ENCODE measurements at places on chromosomes 12 and 14. TPM values are rescaled to one million over a fixed set of nuclear protein-coding genes. Genes with fewer than 3 reads are reported as not detected.

- H3K4me1 ChIP-seq = peaks cover 2% of the 10 kb centered on the region
- DNase-seq = no peak
- no peak overlapping the region for H3K27ac ChIP-seq
- H3K27me3 ChIP-seq = peaks cover 8% of the 10 kb centered on the region
These were observed 582.6 kb upstream of the ATP2B1 start for GRCh38 chr12:90290980-90291975.

The CLEC9A gene
- not detected for total RNA-seq

DNA sequence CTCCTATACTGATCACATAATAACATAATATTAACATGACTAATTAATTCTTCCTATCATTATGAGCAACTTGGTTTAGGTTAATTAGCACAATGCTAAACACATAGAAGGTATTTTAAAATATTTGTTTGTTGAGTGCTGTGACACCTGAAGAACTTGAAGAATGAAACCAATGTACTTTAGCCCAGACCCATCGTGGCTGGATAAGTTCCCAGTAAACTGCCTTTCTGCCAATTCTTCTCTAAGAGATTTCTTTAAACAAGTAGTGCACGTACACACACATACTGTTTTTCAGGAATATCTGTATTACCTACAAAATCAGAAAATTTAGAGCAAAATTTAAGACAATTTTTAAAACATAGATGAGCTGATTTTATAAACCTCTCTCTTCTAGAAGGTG, 207.4 kb upstream of the SSTR1 start:
- no peaks in the 10 kb centered on the region for H3K4me1 ChIP-seq
- no peak overlapping the region for H3K27ac ChIP-seq
- no peaks in the 10 kb centered on the region for H3K36me3 ChIP-seq
- no peaks in the 10 kb centered on the region for H3K27me3 ChIP-seq
- no peak for DNase-seq

The PA2G4 gene
- total RNA-seq = 243 TPM

- H3K27ac ChIP-seq = no peak overlapping the region
- H3K27me3 ChIP-seq = no peaks in the 10 kb centered on the region
- peaks cover 70% of the 10 kb centered on the region for H3K36me3 ChIP-seq
These were observed 30.3 kb downstream of the DICER1 start for GRCh38 chr14:95126906-95127530.

DNA sequence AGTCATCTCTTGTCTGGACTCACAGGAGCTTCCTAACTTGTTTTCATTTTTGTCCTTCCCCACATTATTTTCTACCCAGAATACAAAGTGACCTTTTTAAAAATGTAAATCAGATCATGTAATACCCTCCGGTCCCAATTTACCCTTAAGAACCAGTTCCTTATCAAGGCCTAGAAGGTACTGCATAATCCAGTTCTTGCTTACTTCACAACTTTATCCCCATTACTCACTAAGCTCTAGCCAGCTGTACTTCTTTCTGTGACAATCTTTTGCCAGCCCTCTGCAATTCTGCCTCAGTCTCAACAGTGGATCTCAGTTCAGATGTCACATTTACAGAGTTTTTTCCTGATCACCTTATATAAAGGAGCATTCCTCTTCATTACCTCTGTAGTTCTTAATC, 11.6 kb downstream of the RAP1B start:
- no peak overlapping the region for H3K4me3 ChIP-seq
- no peak overlapping the region for H3K27ac ChIP-seq
- H3K36me3 ChIP-seq = peaks cover 90% of the 10 kb centered on the region
- DNase-seq = no peak

The OLR1 gene
- total RNA-seq = not detected

DNA sequence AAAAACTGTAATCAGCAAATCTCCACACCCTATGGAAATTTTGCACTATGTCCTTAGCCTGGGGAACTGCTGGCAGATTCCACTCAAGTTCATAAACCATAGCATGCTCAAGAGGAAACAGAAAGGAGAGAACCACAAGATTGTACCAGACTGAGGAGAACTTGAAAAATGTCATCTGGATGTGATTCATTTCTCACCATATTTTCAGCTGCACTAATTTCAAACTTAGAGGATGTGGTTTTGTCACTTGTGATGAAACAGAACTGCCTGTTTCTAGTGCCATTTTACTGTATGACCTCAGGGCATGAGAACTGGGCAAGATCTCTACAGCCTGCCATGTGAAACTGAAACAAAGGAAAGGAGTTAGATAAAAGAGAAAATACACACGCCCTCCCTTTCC, 1493.1 kb upstream of the FLRT2 start:
- peaks cover 7% of the 10 kb centered on the region for H3K4me1 ChIP-seq
- H3K27ac ChIP-seq = no peak overlapping the region
- H3K4me3 ChIP-seq = no peak overlapping the region
- no peaks in the 10 kb centered on the region for H3K27me3 ChIP-seq

DNA sequence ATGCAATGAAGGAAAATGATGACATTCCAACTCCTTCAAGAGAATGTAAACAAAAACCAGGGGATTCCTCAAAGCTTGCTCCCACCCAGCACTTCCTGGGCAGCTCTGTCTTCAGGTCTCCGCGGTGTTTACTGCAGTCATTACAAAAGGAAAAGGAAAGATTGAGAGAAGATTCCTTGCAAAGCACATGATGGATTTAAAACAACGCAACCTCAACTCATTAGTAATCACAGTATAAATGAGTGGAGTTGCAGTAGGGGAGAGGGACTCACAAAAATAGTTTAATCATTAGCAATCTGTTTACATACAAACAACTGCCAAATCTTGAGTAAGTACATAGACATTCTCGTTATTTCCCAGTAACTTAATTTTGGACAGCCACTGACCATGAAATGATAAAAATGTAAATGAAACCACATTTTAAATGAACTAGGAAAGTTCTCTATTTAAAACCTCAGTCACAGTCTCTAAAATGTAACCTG, 49.7 kb upstream of the OVCH1 start:
- H3K36me3 ChIP-seq = no peaks in the 10 kb centered on the region
- H3K4me3 ChIP-seq = no peak overlapping the region
- H3K27ac ChIP-seq = no peak overlapping the region
- DNase-seq = no peak

DNA sequence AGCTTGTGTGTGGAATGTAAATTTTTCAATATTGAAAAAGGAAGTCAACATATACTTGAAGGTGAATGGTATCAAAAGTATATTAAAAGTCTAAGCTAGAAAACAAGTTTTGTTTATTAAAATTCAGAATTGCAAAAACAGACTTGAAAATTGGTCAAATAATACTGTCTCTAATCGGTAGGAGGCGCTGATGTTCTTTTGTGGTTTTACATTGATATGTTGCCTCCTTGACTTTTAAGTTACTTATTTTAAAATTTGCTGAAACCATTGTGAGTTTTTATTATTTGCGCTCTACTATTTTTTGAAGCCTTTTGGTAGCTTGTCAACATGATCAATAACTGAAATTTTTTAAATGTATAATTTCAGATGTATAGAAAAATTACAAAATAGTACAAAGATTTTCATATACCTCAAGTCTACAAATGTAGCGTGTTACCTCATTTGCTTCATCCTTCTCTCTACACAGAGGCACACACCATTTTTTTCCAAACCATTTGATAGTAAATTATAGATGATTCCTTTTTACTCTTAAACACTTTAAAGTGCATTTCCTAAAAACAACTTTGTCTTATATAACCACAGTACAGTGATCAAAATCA, 6.9 kb downstream of the RTRAF start:
- H3K4me3 ChIP-seq = no peak overlapping the region
- no peaks in the 10 kb centered on the region for H3K27me3 ChIP-seq
- peaks cover 29% of the 10 kb centered on the region for H3K4me1 ChIP-seq
- peaks cover 63% of the 10 kb centered on the region for H3K36me3 ChIP-seq
- DNase-seq = no peak
- H3K27ac ChIP-seq = no peak overlapping the region

DNA sequence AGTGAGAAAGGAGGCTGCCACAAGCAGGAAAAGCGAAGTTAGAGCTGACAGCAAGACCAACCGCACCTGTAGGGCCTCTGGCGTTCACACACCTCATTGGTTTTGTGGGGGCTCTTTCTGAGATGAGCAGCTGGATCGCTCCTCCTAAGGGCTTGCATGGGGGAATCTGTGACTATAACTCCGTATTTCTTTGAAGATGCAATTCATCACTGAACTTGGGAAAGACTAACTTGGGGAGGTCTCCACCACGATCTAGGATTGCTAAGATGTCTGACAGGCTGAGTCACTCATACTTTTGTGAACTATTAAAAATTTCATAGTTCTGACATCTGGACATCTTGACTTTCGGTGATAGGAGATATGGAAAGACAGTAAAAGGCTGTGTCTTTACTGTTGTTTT, 173.6 kb downstream of the ETV6 start:
- no peak overlapping the region for H3K27ac ChIP-seq
- H3K36me3 ChIP-seq = peaks cover 21% of the 10 kb centered on the region
- peaks cover 45% of the 10 kb centered on the region for H3K4me1 ChIP-seq
- no peak for DNase-seq

The KRT79 gene
- not detected for total RNA-seq

DNA sequence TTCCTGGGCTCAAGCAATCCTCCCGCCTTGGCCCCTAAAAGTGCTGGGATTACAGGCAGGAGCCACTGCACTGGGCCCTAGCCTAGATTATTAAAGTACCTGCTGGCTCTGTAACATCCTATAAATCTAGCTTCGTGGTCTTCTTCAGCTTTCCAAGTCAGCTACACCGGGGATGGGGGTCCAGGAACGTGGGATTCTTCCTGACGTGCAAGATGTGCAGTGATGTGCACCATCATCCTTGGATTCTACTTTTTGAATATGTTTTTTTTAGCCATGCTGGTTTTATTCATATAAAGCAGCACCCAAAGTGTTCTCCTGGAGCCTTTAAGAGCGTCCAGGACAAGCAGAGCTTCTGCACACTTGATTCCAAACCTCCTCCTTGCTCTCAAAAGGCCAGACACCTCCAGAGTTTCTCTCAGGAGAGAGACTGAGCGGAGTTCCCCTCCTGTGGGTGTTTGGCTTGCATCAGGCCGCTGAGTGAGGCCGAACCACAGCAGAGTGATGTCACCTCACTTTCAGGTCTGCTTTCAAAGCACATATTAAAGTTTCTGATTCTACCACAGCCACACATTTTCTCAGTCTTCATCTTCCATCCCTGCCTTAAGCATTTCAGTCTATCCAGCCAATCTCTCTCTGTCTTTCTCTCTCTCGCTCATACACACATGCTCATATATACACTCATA, 33.4 kb downstream of the VCPKMT start:
- peaks cover 71% of the 10 kb centered on the region for H3K4me1 ChIP-seq
- no peaks in the 10 kb centered on the region for H3K27me3 ChIP-seq
- H3K4me3 ChIP-seq = peak overlapping the region; percentile 76
- peaks cover 26% of the 10 kb centered on the region for H3K36me3 ChIP-seq

GRCh38 chr14:38291681-38292467, 36.0 kb upstream of the CLEC14A start:
- no peaks in the 10 kb centered on the region for H3K36me3 ChIP-seq
- H3K27me3 ChIP-seq = no peaks in the 10 kb centered on the region
- no peak overlapping the region for H3K27ac ChIP-seq
- H3K4me3 ChIP-seq = no peak overlapping the region

DNA sequence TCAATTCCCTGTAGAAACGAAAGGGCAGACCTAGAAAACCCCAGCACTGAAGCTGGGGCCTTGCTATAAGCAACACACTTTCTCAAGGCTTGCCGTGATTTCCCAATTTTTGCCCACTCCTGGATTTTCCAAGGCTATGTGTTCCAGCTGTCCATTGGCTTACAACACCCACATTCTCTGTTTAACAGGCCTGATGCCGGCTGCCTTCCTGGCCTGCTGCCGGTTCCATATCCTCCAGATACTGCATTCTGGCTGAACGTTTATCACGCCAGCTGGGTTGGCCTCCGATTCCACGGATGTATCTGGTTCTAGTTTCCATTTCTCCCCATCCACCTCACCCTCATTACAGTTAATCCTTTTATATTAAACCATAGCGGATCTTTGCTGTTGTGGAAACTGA, 2.0 kb upstream of the PCNX1 start:
- no peak for DNase-seq
- H3K36me3 ChIP-seq = peaks cover 14% of the 10 kb centered on the region
- peaks cover 58% of the 10 kb centered on the region for H3K4me1 ChIP-seq
- no peak overlapping the region for H3K27ac ChIP-seq
- no peak overlapping the region for H3K4me3 ChIP-seq

GRCh38 chr12:109359131-109359690, 11.5 kb downstream of the MYO1H start:
- peaks cover 21% of the 10 kb centered on the region for H3K4me1 ChIP-seq
- peaks cover 19% of the 10 kb centered on the region for H3K27me3 ChIP-seq
- no peak for DNase-seq
- H3K27ac ChIP-seq = no peak overlapping the region

The NPFF gene
- total RNA-seq = not detected

The RIMKLB gene
- 1.3 TPM for total RNA-seq

- no peaks in the 10 kb centered on the region for H3K36me3 ChIP-seq
- no peak overlapping the region for H3K27ac ChIP-seq
- H3K27me3 ChIP-seq = peaks cover 1% of the 10 kb centered on the region
- H3K4me3 ChIP-seq = no peak overlapping the region
- no peak for DNase-seq
These were observed 369.0 kb downstream of the ATP23 start for GRCh38 chr12:58310368-58310767.

- H3K27me3 ChIP-seq = no peaks in the 10 kb centered on the region
- DNase-seq = no peak
- H3K36me3 ChIP-seq = peaks cover 2% of the 10 kb centered on the region
These were observed 7.0 kb downstream of the AQP6 start for GRCh38 chr12:49979791-49980190.

- no peak overlapping the region for H3K4me3 ChIP-seq
- no peak overlapping the region for H3K27ac ChIP-seq
- no peak for DNase-seq
- peaks cover 23% of the 10 kb centered on the region for H3K27me3 ChIP-seq
- H3K36me3 ChIP-seq = peaks cover 3% of the 10 kb centered on the region
- H3K4me1 ChIP-seq = peaks cover 9% of the 10 kb centered on the region
These were observed 21.4 kb upstream of the NCOR2 start for GRCh38 chr12:124588751-124589267.

- no peak for DNase-seq
- no peak overlapping the region for H3K4me3 ChIP-seq
- no peaks in the 10 kb centered on the region for H3K27me3 ChIP-seq
- H3K36me3 ChIP-seq = no peaks in the 10 kb centered on the region
- no peaks in the 10 kb centered on the region for H3K4me1 ChIP-seq
These were observed 133.8 kb upstream of the MGAT4C start for GRCh38 chr12:86389949-86390348.

GRCh38 chr12:6934110-6934509, 6.4 kb downstream of the ATN1 start:
- H3K4me1 ChIP-seq = peaks cover 77% of the 10 kb centered on the region
- H3K27ac ChIP-seq = peak overlapping the region; percentile 41
- H3K36me3 ChIP-seq = peaks cover 35% of the 10 kb centered on the region
- H3K4me3 ChIP-seq = no peak overlapping the region
- no peaks in the 10 kb centered on the region for H3K27me3 ChIP-seq

The SLC6A13 gene
- total RNA-seq = not detected

- H3K4me1 ChIP-seq = no peaks in the 10 kb centered on the region
- no peak overlapping the region for H3K27ac ChIP-seq
- no peaks in the 10 kb centered on the region for H3K36me3 ChIP-seq
- H3K27me3 ChIP-seq = no peaks in the 10 kb centered on the region
- no peak overlapping the region for H3K4me3 ChIP-seq
These were observed 437.3 kb downstream of the MED13L start for GRCh38 chr12:115840159-115840558.

All from activated CD4-positive, alpha-beta memory T cell treated with anti-CD3 and anti-CD28 coated beads, Interleukin-2, amount 10 ng/mL, durations not matched to agents 7 days and 5 days (primary cell).